Bronchial epithelial cell (primary cell): ENCODE measurements at places on chromosomes 13 and 19.

DNA sequence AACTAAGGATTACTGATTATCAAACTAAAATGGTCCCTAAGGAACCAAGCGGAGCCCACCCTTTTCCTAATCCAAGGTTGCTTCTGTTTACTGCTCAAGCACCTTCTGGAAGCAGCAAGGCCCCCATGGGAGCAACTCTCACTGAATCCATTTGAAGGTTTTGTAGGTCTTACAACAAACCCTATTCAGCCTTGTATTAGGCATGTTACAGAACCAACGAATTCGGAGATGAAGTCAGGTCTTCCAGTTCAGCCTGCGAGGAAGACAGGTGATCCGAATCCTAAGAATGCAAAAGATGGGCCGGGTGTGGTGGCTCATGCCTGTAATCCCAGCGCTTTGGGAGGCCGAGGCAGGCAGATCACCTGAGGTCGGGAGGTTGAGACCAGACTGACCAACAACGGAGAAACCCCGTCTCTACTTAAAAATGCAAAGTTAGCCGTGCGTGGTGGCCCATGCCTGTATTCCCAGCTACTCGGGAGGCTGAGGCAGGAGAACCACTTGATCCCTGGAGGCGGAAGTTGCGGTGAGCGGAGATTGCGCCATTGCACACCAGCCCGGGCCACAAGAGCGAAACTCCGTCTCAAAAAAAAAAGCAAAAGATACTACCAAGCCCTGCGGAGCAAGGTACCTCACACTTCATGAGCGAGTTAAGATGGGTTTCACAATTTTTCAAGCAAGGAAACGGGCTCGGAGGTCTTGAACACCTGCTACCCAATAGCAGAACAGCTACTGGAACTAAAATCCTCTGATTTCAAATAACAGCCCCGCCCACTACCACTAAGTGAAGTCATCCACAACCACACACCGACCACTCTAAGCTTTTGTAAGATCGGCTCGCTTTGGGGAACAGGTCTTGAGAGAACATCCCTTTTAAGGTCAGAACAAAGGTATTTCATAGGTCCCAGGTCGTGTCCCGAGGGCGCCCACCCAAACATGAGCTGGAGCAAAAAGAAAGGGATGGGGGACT lies 609 bp downstream of the ZAR1L start:
- DNase-seq, result peak; percentile 41

DNA sequence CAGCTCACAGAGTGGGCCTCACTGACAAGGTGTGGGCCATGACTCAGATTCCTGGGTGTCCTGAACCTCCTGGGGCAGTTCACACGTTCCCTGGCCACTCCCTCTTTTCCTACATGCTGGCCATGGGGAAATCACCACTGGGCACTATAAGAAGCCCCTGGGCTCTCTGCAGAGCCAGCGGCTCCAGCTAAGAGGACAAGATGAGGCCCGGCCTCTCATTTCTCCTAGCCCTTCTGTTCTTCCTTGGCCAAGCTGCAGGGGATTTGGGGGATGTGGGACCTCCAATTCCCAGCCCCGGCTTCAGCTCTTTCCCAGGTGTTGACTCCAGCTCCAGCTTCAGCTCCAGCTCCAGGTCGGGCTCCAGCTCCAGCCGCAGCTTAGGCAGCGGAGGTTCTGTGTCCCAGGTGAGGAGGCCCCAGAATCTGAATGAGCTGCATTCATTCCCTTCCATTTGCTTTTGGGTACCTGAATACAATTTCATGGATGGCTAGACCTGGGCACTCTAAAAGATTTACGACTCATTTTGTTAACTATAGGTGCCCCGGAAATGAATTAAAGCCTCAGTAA lies at the start of gene OLFM4:
Gene OLFM4 (plus strand): TSS at position 177 of the 567 bp plus-strand sequence. CDS start 24 bp downstream, at position 201.
- DNase-seq, result no peak

GRCh38 chr13:23231241-23231640 lies 50.5 kb downstream of the SGCG start:
- no peak for DNase-seq

GRCh38 chr13:94087100-94087499 lies 392.4 kb downstream of the DCT start:
- DNase-seq, result no peak

- no peak for DNase-seq
These were observed 24.1 kb upstream of the NPAS1 start for GRCh38 chr19:46995492-46995891.

DNA sequence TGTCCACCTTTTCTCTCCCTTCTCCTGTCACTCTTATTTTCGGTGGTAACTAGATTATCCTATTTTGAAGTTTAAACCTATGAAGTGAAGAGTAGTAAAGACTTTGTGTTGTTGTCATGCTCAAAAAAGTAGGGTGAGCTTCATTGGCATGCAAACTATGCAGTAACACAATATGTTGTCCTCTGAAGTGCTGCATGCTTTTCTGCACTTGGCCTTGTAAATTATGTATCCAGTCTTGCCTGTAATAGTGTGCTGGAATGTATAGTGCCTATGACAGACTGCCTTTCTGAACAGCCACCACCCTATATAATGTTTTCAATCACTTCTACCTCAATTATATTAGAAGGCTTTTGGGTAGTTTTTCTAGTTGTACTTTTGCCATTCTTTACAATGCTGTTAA lies 1198.2 kb upstream of the PCDH20 start:
- DNase-seq, result no peak

DNA sequence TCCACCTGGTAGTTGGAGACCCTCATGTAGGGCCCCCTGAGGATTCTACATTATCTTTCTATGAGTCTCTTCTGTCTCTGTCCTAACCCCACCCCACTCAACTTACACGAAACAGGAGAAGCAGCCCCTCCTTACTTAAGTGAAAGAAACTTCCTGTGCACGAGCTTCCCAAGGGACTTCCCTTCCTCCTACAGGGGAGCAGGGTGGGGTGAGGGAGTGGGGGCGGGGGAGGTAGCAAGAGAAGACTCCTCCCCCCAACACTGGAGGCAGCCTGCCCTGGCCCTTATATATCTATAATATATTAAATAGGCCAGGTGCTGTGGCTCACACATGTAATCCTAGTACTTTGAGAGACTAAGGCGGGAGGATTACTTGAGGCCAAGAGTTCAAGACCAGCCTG lies 5.5 kb upstream of the PDE4C start:
- DNase-seq, result no peak

DNA sequence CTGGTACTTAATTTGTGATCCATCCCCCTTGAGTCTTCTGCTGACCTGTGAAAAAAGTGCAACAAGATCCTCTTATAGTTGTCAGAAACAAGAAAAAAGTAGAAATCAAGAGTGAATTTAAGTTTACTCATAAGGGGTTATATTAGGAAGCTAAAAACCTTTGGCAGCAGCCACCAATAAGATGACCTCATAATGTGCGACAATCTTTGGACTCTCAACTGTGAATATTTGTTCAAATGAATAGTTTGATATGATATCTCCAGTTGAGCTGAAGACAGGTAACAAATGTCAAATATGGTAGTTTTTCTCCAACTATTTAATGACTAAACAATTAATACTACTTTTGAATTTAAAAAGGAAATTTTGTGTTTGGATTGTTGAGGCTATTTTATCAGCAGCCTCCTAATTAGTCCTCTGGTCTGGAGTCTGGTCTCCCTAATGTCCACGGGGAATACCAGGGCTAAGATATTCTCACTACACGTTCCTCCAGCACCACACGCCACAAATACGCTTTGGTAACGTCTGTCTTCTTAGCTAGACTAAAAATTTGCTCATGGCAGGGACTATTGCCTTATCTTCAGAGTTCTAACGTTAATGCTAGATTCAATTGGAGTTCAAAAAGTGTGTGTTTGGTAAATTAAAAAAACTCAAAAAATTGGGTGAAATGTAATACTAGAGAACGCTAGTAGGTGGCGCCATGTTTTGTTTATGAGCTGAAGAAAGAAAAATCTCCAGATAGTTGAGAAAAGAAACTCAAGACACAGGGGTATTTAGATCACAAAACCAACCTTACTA lies 51.0 kb upstream of the PDX1 start:
- peak; percentile 9 for DNase-seq

- DNase-seq, result no peak
These were observed 301.7 kb upstream of the NBEA start for GRCh38 chr13:34640179-34640992.

GRCh38 chr19:52922841-52923777 lies at the start of gene ZNF888:
ZNF888 (minus strand) TSS chr19:52923428; CDS start chr19:52917873, 5,555 bp downstream.
- peak; percentile 69 for DNase-seq

- peak; percentile 89 for DNase-seq
These were observed 156.1 kb downstream of the IRS2 start for GRCh38 chr13:109630271-109630670.

- DNase-seq, result peak; percentile 61
These were observed 212.2 kb upstream of the HTR2A start for GRCh38 chr13:47109028-47109427.

GRCh38 chr13:71149046-71149445 lies 718.0 kb downstream of the DACH1 start:
- DNase-seq, result no peak

GRCh38 chr19:44777715-44778347 lies at the start of gene CBLC:
CBLC (plus strand) TSS chr19:44777890; CDS start chr19:44777932, 42 bp downstream.
- DNase-seq, result peak; percentile 87

DNA sequence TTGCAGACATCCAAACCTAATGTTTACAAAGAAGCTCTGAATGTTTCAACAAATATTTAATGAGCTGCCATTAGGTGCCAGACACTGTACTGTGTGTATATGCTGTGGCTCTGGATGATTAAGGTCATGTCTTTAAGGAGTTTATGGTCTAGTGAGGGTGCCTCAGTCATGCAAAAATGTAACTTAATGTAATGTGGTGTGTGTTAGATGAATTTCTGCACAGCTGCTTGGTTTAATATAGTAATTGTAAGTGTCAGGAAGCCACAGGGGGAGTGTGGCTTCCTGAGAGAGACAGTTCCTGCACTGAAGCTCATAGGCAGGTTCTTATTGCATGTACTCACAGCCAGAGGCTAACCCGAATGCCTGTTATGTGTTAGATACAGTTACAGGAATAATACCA lies 43.3 kb downstream of the SPATA13 start:
- no peak for DNase-seq

DNA sequence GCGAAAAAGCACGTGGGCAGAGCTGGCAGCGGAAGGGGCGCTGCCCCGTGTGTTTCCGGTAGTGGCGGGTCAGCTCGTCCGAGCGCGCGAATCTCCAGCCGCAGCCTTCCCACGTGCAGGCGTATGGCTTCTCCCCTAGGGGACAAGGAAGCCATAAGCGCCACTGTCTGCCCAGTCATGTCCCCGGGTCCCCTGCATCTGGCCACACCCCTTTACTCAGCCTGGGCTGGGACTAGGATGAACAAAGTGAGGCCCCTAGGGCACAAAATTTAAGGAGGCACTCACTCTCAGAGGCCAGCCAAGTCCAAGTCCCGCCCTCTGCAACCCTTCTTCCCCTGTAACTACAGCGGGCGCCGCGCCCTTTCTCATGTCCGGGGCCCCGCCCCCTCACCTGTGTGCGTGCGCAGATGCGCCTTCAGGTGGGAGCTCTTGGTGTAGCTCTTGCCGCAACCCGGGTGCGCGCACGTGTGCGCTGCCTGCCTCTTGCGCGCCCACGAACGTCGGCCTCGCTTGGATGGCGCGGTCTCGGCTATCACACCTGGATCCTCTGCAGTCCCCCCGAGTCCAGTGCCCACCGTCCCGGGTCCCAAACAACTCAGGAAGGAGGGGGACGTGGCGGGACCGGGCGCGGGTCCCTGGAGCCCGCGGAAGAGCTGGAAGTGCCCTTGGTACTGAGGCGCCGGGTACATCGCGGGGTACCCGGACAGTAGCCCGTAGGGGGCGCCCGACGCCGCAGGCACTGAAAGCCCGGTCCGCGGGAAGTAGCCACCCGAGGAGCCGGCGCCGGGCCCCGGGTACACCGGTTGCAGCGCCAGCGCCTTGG lies 1.9 kb downstream of the KLF1 start:
- peak; percentile 72 for DNase-seq

DNA sequence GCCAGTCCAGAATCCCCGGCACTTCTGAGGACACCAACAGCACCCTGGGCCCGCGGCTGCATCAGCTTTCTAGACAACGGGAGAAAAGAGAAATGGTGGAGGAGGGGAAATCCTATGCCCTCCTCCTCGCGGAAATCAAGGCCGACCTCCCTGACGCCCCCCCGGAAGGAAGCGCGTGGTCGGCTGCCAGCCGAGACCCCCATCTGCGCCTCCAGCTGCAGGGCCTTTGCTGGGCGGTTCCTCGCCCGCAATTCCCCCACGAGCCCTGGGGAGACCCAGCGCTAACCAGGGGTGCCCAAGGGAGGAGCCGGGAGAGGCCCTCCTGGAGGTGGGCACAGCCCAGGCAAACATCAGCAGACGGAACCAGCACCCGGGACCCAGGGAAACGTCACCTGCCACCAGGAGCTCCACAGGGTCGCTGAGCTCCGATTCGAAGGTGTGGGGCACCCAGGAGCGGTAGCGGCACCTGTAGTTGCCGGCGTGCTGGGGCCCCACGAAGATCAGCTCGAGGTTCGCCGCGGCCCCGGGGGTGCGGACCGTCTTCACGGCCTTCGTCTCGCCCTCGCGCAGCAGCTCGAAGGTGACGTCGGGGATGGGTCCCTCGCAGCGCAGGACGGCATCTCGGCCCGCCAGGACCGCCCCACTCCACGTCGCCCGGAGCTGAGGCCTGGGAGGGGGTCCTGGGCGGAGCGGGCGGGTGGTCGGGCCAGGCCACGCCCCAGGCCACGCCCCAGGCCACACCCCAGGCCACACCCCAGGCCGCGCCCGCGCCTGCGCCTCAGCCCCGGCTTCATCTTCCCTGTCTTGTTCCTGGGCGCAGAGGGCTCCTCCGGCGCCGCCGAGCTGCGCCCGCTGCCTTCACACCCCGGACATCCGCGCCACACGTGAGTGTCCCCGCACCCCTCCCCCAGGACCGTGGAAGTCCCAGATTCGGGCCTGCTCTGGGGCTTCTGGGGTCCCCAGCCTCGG lies 6.0 kb downstream of the A1BG start:
- no peak for DNase-seq

DNA sequence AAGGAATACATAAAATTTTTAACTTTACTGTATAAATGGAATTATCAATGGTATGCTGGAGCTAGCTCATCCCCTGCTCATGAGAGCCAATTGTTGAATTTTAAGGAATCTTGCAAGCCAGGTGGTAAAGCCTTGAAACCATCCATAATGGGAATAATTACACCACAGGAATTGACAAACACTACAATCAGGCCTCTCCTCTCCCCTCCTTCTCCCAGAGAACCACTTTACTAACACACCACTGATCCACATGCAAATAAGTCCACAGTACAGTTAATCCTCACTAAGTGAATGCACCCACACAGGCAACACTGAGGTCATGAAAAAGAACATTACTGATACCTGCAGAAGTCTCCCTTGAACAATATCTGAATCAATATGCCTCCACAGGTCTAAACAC lies 140.5 kb downstream of the KLF12 start:
- no peak for DNase-seq

GRCh38 chr13:105031306-105031705 lies 1504.2 kb downstream of the EFNB2 start:
- DNase-seq, result no peak
